ENCODE measurements at places on chromosomes 5 and 9.

DNA sequence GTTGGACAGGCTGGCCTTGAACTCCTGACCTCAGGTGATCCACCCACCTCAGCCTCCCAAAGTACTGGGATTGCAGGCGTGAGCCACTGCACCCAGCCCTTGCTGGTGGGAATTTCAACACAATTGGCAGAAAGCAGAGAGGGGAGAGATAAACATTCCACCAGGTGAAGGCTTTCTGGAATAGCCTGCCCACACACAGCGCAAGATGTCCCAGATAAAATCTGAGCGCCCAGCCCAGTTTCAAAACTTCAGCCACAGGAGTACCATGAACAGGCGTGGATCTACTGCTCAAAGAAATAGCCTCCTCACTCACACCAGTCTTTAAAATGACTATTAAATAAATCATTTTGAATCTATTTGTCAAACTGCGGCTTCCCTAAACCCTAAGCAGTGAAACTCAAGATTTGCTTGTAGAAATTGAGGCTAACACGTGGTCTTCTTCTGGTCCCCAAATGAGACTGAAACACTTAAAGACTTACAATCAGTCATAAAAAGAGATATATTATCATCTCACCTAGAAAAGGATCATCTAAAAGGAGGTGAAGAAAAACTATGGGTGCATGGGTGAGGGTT lies 34.7 kb downstream of the CAPSL start:
- no peak for DNase-seq

DNA sequence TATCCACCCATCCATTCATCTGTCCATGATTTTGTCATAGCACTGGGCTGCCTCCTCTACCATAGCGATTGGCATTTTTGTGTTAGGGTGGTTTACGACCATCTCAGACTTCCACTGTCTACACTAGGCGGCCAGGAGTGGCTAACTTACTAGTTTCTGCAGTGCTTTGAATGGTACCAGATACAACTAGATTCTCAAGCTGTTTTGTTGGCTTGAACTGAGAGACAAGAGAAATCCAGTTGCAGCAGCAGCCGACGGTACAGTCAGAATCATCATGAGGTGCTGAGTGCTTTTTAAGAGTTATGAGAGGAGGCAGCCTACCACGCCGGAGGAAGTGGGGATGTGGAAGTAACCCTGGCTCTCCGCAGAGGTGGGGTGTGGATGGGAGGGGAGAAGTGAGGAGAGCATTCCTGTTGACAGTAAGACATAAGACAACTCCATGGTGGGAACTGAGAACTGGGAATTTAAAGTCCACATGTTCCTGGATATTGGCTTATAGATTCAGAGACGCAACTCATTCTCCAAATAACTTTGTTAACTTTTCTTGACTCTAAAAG lies 27.9 kb downstream of the COL5A1 start:
- no peak for DNase-seq

GRCh38 chr5:77176429-77176828 lies 34.1 kb upstream of the PDE8B start:
- no peak for DNase-seq

DNA sequence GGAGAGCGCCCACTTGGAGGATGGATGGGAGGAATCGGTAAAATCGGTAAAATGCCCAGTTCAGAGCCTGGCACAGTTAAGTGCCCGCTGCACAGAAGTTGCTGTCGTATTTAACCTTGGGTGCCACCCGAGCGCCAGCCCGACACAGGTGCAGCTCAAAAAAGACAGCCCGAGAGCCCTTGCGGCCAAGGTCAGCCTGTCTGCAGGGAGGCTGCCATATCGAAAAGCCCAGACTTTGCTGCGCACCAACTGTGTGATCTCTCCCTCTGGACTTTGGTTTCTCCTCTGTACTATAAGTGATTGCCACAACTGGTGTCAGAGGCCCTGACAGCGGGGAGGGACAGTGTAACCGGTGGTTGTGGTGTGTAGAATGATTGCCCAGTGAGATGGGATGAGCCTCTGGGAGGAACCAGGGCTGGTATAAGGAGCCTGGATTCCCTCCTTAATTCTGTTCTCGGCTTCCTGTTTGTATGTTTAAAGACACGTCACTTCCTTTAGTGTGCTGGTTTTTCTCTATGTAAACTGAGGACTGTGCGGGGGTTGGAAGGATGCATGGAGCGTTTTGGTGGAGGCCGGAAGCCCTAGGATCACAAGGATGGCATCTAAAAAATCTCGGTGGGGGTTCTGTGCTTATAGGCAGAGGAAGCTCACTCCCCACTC lies 792 bp downstream of the NTMT1 start:
- peak; percentile 73 for DNase-seq

GRCh38 chr9:134432471-134432870 lies 106.2 kb downstream of the RXRA start:
- no peak for DNase-seq

Data from fibroblast of skin of left biceps (primary cell).